CD4-positive, CD25-positive, alpha-beta regulatory T cell (primary cell): ENCODE measurements at places on chromosomes 5 and 9.

GRCh38 chr5:36417221-36417620 lies 115.5 kb upstream of the RANBP3L start:
- H3K4me3 ChIP-seq, result no peak overlapping the region
- no peak for DNase-seq
- H3K27me3 ChIP-seq, result no peaks in the 10 kb centered on the region
- H3K4me1 ChIP-seq, result no peaks in the 10 kb centered on the region

- H3K36me3 ChIP-seq, result peaks cover 2% of the 10 kb centered on the region
- no peaks in the 10 kb centered on the region for H3K4me1 ChIP-seq
- H3K27ac ChIP-seq, result no peak overlapping the region
- H3K4me3 ChIP-seq, result no peak overlapping the region
- DNase-seq, result no peak
Observed at GRCh38 chr5:80837679-80838078, 122.5 kb upstream of the RASGRF2 start.

DNA sequence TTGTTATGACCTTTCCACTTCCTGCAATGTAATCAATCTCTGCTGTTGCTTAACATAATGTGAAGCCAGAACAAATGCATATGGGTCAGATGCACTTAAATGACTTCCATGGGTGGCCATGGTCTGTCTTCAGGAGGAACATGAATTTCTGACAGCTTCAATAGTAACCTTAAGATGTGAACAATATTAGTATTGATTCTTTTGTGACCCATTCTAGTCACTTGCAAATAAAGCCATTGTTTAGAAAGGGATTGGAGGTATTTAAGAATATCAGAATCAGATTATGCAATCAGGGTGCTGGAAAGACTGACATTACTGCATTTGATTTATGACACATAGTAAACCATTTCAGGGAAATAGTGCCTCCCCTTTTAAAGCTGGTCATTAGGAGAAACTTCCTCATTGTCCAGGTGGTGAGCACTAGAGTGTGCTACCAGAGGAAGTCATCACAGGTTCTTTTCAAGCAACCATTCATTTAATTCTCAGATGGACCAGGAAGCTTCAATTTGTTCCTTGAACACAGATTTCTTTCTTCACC lies 32.1 kb downstream of the GRIN3A start:
- H3K27ac ChIP-seq, result no peak overlapping the region
- no peaks in the 10 kb centered on the region for H3K4me1 ChIP-seq
- H3K36me3 ChIP-seq, result no peaks in the 10 kb centered on the region
- no peak overlapping the region for H3K4me3 ChIP-seq

DNA sequence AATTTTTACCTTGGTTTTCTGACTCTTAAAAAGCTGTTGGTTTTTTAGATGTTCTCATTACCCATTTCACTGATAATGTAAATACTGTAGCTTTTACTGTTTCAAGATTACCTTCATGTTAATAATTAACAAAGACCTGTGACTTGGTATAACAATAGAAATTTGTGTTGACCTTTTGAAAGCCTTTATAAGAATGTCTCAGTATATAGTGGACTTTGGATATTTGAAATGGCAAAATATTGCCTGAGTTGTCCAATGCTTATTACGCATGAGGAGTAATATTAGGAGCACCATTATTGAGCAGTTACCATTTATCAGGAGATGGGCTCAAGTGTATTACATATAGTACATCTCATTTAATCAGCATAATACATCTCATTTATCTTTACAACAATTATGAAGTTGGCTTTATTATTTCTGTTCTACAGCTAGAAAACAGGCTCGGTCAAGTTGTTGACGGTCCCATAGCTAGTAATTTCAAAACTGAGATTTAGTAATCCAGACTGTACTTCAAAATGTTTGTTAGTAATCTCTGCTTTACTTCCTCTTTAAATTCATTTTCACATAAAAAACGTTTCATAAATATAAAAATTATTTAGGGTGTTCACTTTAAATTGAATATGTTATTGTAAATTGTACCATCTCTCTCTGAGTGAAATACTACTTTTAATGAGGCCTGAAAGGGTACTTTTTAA lies 50.7 kb upstream of the FKTN start:
- H3K27ac ChIP-seq, result no peak overlapping the region
- DNase-seq, result no peak
- no peaks in the 10 kb centered on the region for H3K36me3 ChIP-seq
- no peaks in the 10 kb centered on the region for H3K4me1 ChIP-seq

DNA sequence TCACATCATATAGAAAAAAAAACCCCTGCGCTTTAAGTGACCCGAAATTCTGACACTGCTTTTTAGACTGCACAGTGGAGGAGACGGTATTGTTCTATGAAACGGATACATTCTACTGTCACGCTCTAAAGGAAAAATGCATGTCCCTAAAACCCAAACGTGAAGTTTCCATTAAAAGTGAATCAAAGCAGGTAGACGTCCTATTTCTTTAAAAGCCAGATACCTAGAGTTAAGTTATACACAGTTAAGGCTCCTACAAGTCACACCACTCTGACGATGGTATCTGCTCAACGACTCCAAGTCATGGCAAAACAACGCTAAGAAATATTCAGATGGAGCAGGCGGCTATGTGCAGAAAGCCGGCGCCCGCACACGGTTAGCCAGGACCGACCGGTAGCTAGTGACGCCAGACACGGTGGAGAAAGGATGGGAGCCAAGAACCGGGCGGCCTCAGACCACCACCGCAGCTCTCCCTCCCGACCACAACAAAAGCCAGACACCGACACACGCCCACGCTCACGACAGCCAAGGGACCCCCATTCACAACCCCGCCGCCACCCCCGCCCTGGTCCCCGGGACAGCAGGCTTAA lies 734 bp downstream of the SKP1 start:
- DNase-seq, result no peak
- peak overlapping the region; percentile 99 for H3K27ac ChIP-seq
- H3K27me3 ChIP-seq, result no peaks in the 10 kb centered on the region
- H3K4me1 ChIP-seq, result peaks cover 45% of the 10 kb centered on the region

DNA sequence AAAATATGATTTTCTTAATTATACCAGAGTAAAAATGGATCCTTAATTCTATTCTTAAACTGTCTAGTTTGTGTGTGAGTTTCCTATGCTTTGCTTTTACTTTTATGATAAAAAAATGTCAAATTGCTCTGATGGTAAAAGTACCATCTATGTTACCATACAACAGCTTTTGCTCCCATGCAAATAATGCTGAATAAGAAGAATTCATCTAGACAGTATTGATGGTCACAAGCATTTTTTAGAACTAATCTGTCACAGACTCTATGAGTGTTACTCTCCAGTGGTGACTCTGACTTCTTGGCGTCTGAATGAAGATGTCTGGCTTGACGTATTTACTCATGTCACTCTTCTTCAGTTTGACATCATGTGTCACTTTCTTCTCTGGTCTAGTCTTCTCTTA lies 608.1 kb upstream of the RORB start:
- H3K27me3 ChIP-seq, result no peaks in the 10 kb centered on the region
- no peak overlapping the region for H3K27ac ChIP-seq
- H3K4me3 ChIP-seq, result no peak overlapping the region
- H3K36me3 ChIP-seq, result no peaks in the 10 kb centered on the region
- no peak for DNase-seq

- no peaks in the 10 kb centered on the region for H3K4me1 ChIP-seq
- H3K27me3 ChIP-seq, result no peaks in the 10 kb centered on the region
- H3K27ac ChIP-seq, result no peak overlapping the region
Observed at GRCh38 chr9:124337562-124337961, 77.7 kb downstream of the PSMB7 start.

DNA sequence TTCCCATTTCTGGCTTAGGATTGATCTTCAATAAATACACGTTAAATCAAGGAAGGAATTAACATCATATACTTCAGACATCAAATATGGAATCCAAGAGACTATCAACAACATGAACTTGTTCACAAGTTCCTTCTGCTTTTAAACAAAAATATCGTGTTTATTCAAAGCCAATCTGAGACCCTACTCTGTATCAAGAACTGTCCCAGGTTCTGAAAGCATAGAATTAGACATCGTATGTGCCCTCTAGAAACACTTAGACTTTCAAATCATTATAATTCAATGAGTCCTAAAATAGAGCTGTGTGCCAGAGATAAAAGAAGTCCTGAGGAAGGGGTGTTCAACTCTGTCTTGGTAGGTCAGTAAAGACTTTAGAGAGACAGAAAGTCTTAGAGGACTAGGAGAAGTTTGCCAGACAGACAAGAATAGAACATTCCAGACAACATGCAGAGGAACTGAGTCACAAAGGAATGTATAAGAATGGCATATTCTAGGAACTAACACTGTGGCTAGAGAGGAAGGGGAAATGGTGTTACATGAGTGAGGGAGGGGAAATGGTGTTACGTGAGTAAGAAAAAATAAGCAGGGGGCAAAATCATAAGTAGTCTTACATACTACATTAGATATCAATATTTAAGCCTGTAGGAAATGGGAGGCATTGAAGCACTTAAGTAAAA lies 2.9 kb downstream of the TPD52L3 start:
- no peak for DNase-seq
- no peaks in the 10 kb centered on the region for H3K4me1 ChIP-seq
- no peak overlapping the region for H3K4me3 ChIP-seq
- no peak overlapping the region for H3K27ac ChIP-seq
- no peaks in the 10 kb centered on the region for H3K36me3 ChIP-seq
- peaks cover 2% of the 10 kb centered on the region for H3K27me3 ChIP-seq

DNA sequence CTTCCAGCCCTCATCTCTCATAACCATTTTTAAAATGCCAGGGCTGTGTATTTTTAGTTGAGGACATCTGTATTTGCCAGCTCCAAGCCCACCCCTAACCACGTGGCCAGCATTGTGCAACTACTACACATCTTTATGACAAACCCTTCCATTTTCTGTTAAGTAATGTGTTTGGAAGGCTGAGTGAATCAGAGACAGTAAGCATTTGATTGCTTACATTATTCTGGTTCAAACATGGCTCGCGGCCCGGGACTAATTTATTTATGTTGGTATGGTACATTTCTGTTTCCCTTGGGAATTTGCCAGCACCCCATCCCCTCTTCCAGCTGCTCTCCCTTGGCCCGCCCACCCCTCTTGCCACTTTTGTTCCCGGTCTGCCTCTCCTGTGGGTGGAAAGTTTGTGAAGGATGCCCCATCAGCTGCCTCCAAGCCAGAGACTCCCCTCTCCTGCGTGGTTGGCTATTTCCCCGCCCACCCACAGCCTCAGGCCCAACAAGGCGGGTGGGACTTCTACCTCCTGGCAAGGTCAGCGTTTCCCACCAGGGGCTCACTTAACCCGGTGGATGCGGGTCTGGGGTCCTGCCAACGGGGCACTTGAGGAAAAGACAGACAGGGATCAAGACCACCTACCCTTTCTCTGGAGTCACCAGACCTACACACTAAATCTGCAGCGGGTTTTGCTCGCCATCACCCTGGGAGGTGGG lies 162.2 kb downstream of the HSD17B3 start:
- no peak overlapping the region for H3K27ac ChIP-seq
- peaks cover 5% of the 10 kb centered on the region for H3K27me3 ChIP-seq
- no peak overlapping the region for H3K4me3 ChIP-seq
- no peaks in the 10 kb centered on the region for H3K36me3 ChIP-seq
- H3K4me1 ChIP-seq, result peaks cover 7% of the 10 kb centered on the region

DNA sequence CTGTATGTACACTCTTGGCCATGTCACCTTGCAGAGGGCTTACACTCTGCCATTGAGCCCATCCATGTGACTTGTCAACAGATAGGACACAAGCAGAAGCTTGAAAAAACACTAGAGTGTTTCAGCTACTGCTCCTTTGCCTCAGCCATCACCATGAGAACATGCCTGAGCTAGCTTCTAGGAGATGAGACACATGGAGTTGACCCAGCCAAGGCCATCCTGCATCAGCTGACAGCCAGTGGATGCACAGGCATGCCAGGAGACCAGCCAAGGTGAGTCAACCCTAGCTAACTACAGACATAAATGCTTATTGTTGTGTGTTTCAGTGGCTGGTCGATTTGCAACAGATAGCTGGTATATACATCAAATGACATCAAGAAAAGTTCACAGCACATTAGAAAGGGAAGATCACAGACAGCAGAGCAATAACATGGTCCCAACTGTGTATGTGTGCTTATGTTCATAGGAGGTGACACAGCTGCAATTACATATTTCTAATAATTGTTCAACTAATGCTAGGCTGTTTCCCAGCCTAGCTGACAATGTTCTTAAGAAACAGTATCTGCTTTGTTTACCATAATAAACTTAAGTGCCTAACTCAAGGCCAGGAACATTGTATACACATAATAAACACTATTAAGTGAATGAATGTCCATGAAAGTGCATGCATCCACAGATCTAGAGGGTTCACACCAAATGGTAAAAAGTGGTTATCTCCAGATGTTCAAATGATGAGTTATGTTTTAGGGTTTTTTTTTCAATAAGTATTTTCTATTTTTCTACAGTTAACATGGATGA lies 105.7 kb downstream of the SPOCK1 start:
- H3K36me3 ChIP-seq, result no peaks in the 10 kb centered on the region
- no peak overlapping the region for H3K27ac ChIP-seq
- DNase-seq, result no peak
- no peak overlapping the region for H3K4me3 ChIP-seq

DNA sequence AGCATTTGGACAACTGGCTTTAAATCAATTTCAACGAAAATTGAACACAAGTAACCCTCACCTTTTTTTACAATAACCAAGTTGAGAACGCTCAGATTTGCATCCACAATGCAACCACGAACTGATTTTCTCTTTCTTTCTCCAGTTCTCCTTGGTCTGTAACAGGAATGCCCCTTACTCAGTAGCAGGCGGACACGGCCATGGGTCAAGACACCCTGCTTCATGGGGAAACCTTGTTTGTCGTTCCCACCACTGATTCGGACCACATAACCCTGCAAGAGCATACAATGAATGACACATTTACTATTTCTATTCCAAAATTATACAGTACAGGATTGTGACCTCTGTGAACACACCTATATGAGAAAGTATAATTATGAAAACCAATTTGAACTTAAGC lies 1.4 kb downstream of the RPS6 start:
- H3K36me3 ChIP-seq, result peaks cover 50% of the 10 kb centered on the region
- peak overlapping the region; percentile 94 for H3K4me3 ChIP-seq
- no peaks in the 10 kb centered on the region for H3K27me3 ChIP-seq
- H3K4me1 ChIP-seq, result peaks cover 21% of the 10 kb centered on the region

DNA sequence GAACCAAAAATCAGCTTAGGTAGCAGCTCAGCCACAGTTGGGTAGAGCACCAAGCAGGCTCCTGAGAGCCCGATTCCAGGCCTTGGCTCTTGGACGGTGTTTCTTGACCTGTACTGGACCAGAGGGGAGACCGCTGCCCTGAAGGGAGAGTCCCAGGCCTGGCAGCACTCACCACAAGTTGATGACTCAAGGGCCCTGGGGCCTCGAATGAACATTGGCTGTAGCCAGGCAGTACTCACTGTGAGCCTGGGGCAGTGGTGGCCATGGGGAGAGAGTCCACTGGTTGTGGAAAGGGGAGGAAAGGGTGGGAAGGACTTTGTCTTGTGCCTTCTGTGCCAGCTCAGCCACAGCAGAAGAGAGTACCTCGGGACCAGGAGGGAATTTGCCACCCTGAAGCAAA lies 166.1 kb downstream of the EDIL3 start:
- H3K4me1 ChIP-seq, result no peaks in the 10 kb centered on the region
- H3K4me3 ChIP-seq, result no peak overlapping the region
- H3K27ac ChIP-seq, result no peak overlapping the region
- no peaks in the 10 kb centered on the region for H3K27me3 ChIP-seq

- H3K4me3 ChIP-seq, result no peak overlapping the region
- no peak for DNase-seq
Observed at GRCh38 chr5:54491326-54491725, 26.2 kb upstream of the SNX18 start.
